ENCODE measurements at places on chromosomes 7 and 10.
A peak's percentile ranks its signal among the peaks of the same experiment; 100 is the strongest.

GRCh38 chr7:151225948-151226510 lies 976 bp downstream of the ABCF2 start:
- DNase-seq, result no peak

- no peak for DNase-seq
These were observed 12.9 kb downstream of the JCAD start for GRCh38 chr10:30046476-30046875.

DNA sequence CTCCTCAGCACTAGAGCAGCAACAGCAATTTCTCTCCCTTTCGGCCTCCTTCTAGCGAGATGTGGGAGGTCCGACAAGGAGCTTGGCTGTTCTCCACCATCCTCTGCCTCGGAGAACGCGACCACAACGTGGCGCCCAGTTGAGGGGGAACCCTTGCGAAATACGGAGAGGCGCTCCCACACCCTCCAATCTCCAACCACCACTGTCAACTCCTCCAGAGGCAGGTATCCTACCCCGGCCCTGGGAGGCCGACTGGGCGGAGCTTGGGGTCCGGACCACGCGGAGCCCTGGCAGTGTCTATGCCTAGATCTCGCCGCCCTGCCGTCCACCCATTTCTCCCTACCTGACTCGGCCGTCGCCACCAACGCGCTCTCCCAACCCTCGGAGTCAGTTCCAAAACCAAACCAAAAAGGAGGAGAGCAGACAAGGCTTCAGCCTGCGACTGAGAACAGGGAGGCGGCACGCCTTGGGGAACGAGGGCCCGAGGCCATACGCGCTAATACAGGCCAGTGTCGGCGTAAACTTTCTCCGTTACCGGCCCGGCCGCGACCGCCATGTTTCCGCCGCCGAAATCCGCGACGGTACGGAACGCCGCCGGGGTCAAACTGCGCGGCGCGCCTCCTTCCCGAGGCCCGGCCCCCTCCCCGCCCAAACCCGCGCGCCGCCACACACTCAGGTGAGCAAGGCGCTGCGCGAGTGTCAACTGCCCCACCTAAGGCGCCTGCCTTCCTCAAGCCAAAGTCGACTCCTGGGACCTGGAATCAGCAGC lies at the start of gene TMEM168:
TSS of gene TMEM168 (minus strand) at position 577 of the 769 bp plus-strand sequence. CDS start 5,568 bp downstream, outside the sequence.
- peak; percentile 54 for DNase-seq

- DNase-seq, result no peak
These were observed 20.4 kb downstream of the TEX36 start for GRCh38 chr10:125662584-125662983.

GRCh38 chr10:101749047-101750016 lies 26.6 kb downstream of the FGF8 start:
- peak; percentile 49 for DNase-seq

DNA sequence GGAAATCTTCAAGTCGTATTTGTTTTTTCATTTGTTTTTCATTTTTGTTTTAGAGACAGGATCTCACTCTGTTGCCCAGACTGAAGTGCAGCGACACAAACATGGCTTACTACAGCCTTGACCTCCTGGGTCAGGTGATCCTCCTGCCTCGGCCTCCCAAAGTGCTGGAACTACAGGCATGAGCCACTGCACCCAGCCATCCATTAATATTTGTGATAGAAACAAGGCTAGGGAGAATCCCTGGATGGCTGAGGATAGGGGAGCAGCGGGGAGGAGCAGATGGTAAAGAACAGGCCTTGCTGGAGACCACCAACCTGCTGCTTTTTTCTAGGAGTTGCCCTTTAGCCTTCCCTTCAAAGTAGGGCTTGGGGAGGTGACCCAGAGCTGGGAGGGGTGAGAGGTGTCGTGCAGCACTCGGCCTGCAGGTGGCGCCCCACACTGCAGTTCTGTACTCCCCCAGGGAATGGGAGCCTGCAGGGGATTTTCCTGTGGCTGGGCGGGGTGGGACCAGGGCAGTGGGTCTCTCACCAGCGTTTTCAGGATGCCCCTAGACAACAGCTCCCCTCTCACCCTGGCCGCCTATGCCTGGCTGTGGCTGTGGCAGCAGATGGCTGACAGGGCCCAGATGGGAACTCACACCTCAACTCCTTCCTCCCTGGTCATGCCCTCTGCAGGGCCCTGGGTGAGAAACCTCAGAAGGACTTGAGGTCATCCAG lies 12.6 kb upstream of the CDH23 start:
- DNase-seq, result peak; percentile 75

DNA sequence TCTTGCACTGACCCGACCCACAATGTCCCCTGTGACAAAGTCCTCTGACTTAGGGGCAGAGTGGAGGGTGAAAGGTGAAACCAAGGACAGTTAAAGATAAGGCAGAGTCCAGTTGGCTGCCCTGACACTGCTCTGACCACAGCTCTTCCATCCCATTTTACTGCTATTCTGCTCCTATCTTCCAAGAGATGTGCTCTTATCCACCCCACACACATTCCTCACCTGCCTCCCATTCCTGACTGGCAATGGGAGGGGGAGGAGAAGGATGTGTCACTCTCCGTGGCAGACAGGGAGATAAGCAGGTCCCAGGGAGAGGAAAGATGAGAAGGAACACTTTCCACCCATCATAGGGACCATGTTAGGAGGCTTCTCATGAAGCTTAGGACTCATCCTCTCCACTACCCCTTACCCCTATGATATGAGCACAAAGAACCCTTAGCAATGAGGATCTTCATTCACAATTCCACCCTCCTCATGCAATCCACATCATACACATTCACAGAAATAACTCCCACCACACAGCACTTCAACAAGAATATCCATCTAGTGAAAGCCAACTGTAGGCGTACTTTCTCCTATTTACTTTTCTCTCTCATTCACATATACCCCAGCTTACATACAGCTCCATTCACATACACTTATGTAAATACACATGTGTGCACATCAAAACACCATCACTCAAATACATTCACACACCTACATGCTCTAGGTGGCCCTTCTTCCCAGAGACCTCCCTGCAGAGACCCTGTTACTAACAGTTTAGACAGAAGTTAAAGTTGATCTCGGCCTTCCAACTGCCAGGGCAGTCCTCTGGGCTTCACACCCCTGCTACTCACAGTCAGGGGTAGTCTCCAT lies 6.6 kb downstream of the SYNPO2L start:
- DNase-seq, result no peak

DNA sequence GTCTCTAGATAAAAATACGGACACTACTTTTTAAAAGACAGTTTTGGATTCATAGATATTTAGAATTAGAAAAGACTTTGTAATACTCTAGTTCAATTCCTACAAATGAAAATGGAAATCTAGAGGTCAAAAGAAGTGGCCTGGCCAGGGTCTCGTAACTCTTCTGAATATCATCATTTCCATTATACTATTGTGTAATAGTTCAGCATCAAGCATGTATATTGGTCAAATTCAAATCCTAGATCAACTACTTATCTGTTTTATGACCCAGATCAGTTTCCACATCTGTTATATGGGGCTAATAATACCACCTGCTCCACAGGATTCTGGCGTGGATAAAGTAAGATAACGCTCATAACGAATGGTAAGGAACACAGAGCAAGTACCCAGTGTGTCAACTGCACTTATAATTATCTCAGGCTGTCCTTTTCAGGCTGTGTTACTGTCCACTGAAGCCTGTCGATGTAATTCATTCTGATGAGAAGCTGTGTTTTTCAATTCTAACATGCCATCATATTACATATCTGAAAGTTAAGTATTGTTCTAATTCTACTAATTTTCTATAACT lies 54.3 kb downstream of the ARHGAP21 start:
- DNase-seq, result no peak

- DNase-seq, result no peak
These were observed 187.4 kb upstream of the AGR3 start for GRCh38 chr7:17069146-17069545.

DNA sequence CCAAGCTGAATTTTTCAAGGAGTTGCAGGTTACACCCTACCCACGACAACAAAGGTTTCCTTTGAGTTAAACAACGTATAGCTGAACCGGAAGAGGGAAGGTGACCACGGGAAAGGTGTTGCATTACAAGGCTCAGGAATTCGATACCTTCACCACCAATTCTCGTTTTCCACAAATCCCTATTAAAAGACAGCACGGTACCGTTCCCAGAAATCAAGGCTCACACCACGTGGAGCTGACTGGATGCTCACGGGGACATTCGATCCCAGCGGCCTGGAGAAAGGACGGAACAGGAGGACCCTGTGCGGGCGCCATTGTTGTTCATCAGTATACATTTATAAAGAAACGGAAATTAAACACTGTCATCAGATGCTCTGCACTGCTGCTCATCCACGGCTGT lies 56.4 kb downstream of the CTBP2 start:
- no peak for DNase-seq

DNA sequence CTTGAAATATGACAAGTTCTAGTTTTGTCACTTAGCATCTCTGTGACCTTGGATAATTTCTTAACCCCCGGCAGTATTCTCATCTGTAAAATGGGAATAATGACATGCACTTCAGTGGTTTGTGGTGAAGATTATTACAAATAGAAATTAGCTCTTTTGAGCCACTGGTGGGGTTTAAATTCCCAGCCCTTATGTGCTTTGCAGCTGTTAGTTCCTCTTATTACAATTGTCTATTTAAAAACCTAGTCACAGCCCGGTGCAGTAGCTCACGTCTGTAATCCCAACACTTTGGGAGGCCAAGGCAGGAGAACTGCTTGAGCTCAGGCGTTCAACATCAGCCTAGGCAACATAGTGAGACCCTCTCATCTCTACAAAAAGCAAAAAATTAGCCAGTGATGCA lies 30.1 kb downstream of the CAV1 start:
- DNase-seq, result no peak

DNA sequence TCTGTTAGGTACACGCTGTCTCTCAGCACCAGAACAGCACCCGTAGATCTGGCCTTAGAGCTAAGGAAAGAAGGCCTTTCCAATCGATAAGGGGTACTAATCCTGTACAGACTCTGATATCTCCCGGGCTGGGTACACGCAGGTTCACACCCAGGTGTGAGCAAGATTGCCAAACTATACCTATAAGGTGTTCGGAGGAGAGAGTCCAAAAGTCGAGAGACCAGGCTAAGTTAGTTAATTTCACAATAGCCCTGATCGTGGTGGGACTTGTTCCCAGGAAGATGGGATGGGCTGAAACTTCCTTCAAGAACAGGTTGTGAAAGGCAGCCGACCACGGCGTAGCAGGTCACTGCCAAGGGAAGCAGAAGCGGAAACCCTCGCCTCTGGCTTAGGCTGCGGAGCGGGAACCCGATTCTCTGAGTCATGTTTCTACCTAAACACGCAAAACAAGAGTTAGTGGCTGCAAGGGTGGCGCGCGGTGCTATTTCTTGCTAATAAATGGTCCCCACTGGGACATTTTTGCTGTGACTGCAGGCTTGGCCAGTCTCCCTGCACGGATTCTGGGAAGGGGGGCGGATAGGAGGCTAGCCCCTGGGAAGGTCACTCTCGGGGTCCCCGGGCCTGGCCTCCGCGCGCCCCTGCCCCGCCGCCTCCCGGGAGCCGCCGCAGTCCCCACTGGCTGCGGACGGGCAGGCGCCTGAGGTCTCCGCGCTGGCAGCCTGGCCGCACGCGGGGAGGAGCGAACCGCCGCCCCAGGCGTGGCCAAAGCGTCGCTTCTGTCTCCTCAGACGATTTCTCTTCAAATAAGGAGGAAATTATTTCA lies 75.4 kb upstream of the PDSS1 start:
- peak; percentile 6 for DNase-seq

GRCh38 chr7:130490311-130490791 lies 1.5 kb upstream of the MEST start:
- DNase-seq, result peak; percentile 79

- no peak for DNase-seq
These were observed 14.3 kb upstream of the OIT3 start for GRCh38 chr10:72879245-72879644.

GRCh38 chr7:137668404-137668803 lies 178.4 kb downstream of the DGKI start:
- DNase-seq, result no peak

DNA sequence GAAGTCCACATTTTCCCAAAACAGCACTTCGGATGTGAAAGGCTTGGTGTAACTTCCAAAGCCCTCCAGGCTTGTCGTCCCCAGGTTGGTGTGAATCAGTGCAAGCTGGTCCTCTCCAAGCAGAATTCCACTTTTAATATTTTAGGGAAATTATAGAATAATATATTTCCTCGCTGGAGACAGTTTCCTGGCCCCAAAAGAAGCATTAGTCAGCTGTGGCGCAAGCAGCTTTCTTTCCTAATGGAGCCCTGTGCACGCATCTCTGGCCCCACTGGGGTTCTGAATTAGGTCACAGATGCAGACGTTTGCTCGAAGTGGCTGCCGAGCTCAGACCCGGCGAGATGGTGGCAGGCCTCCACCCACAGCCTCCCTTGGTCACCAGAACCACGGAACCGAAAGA lies 33.3 kb upstream of the MNX1 start:
- no peak for DNase-seq

DNA sequence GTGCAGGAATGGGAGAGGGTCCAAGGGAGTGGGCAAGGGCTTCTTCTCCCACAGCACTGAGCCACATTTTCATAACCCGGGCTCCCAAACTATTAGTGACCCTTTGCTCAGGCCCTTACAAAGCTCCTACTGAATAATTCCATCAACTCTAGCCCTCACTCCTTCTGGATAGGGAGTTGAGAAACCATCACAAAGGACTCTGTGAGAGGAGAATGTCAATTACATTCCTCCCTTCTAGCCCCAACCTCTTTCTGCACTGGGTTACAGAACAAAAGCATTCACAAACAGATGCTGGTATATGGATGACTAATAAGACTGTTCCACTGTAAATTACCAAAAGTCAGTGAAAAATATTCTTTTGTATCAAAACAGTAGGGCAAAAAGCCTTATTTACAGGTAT lies 203.7 kb downstream of the SORCS1 start:
- DNase-seq, result no peak

- DNase-seq, result peak; percentile 44
These were observed at the start of gene COL26A1 for GRCh38 chr7:101362334-101363195. TSS of gene COL26A1 (plus strand) at chr7:101362875. CDS start at chr7:101363033, 158 bp downstream.

DNA sequence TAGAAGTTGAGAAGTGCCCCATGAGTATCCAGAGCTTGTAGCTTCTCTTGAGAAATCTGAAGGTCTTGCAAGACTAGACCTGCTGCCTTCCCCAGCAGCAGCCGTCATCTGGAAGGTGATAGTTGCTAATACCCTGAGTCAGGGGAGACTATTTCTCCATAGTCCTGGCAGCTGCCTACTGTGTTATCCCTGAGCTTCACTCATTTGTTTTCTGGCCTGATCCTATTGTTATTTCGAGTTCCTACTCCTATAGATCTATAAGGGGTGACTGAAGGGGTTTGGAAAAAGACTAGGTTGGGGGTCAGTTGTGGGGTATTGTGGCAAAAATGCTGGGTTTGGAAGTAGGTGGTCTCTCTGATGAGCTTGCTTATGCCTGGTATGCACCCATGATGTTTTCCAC lies 297.8 kb downstream of the CNTNAP2 start:
- no peak for DNase-seq

DNA sequence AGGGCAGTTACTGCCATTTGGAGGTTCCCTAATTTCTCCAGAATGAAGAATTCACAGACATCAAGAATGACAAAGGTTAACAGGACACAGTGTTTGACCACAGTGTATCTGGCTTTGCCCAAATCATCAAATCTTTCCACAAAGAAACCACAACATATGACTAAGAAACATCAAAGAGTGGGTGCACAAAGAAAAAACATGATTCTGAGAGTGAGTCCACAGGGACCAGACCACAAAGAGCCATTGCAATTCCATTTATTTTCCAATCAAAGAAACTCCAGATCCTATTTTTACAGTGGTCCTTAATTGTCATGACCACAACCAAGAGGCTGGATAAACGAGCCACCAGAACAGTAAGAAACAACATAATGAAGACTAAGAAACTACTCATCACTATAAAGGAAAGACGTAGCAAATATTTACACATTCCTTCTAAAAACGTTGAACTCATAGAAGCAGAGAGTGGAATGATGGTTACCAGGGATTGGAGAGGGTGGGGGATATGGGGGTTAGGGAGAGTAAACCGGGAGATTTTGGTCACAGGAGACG lies 286.5 kb downstream of the DOCK4 start:
- no peak for DNase-seq
